Dermis microvascular lymphatic vessel endothelial cell (primary cell): ENCODE measurements at places on chromosomes 1 and 21. TPM values are rescaled to one million over a fixed set of nuclear protein-coding genes. Genes with fewer than 3 reads are reported as not detected.

C1orf210 gene
- not detected in 2 replicates for total RNA-seq

DNA sequence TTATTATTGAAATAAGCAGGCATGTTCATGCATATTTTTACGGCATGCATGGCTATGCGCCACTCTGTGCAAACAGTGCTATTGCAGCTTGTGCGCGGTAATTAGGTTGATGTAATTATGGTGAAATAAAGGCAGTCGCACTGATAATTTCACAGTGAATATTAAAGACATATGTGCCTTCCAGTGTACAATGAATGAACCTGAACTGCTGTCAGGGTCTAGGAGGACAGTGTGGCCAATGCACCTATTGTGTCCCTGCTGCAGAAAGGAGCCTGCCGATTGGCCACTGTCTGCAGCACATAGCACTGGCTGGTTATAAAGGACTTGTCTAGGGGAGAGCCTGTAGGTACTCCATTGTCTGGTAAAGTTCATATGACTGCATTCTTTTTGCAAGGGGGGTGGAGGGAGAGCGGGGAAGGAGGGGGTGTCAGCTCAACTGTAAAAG, 340.4 kb downstream of the USP25 start:
- no peak for DNase-seq

DNA sequence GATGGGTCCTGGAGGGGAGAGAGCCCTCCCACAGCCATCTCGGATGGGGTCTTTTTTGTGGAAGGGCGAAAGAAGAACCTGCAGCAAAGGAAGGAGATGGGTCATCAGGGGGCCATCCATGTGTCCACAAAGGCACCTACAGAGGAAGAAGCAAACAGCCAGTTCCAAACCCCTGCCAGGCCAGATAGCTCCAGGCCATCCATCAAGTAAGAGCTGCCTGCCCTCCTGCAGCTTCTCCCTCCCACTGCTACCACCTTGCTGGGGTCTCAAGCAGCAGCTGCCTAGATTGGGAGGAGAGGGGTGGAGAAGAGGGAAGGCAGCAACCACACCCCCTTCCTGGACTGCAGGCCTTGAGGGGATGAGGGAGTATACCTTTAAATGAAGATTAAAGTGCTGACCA, 4.5 kb downstream of the FCAMR start:
- DNase-seq = no peak

SEMA4A gene
- total RNA-seq = 0.39 and 0.51 TPM in 2 replicates

DNA sequence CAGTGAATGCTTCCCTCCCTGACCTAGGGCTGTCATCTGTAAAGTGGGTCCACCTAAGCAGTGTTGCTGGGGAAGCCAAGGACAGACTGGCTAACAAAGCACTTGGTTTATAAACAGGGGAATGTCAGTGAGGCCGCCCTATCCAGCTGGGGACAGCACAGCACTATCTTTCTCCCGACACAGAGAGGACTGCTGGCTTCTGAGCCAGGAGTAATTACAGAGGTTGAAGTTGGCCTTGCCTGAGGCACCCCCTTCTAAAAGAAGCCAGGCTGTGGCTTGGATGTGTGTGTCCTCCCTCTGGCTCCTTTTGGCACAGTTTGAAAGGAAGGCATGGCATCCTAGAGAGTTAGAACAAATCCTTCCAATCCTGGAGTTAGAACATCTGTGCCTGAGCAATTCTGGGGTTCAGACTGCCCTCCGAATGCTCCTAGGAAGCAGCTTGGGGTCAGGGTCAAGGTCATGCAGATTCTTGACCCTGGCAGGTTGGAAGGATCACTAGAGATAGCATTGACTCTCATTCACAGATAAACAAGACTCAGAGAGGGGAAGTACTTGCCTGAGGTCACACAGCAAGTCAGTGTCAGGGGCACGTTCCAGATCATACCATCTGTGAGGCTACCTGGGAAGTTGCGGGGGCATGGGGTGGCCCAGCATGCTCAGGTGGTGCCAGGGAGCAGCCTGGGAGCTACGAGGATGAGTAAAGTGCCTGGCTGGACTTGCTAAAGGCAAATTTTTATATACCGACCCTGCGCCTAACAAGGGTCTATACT, 1.3 kb upstream of the LDLRAP1 start:
- DNase-seq = no peak

FCN3 gene
- not detected in 2 replicates for total RNA-seq

WDR77 gene
- 35.0 and 42.2 TPM in 2 replicates for total RNA-seq

DNA sequence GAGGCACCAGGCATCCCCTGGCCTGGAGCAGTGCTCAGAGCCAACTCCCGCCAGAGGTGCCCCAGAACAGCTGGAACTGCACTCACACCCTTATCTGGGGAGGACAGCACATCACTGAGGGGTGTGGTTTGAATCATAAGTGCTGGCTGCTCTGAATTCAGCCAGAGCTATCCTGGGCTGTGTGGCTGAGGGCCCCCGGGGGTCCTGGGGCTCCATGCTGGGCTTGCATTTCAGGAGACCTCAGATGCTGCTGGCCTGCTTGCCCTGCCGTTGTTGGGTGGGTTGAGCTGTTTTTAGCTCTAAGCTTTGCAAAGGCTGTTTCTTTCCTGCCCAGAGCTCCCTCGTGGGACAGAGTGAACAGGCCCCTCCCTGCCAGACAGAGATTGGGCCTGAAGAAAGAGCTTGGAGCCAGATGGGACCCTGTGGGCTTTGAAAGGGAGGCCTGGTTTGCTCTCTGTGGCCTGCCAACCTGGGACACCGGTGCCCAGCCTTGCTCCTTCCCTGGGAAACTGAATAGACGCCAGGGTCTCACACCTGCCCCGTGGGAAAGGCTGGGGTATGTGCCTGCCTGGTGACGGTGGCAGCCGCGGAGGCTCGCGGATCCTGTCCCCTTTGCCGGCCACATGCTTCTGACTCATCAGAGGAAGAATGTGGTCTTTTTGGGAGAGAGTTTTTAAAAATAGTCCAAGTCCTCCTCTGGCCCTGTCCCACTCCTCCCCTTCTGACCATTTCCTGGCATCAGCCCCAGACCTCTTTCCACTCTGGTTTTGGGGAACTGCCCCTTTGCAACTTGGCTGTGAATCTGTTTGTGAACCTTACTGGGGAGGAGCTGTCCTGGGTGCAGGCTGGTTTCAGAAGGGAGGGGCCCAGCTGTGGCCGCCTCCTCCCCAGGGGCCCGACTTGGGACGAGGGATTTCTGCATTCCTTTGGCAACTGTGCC, 30.0 kb downstream of the ARHGEF10L start:
- DNase-seq = no peak

ACOT11 gene
- 3.2 and 3.3 TPM in 2 replicates for total RNA-seq
